ENCODE measurements at places on chromosomes 4 and X.

DNA sequence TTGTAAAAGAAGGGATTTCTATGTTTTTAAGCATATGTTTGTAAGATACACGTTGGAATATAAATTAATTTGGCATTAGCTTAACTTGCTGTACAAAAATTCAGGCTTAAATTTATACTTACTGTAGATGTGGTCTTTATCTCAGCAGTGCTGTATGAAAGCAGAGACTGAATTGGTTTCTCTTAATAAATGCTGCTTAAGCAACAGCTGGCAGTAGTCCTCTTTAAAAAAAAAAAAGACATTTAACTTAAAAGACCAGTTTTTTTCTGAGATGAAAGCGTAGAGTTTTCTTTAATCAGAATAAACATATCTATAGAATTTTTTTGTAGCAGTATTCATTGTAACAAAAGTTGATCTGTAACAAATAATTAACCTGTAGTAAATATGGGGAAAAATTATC is 124.6 kb downstream of the RAP1GDS1 start:
- no peak for DNase-seq

GRCh38 chrX:10761447-10761846 is 141.1 kb upstream of the MID1 start:
- no peak for DNase-seq

- DNase-seq, result no peak
Measured at GRCh38 chr4:89216866-89217265, 90.7 kb downstream of the GPRIN3 start.

DNA sequence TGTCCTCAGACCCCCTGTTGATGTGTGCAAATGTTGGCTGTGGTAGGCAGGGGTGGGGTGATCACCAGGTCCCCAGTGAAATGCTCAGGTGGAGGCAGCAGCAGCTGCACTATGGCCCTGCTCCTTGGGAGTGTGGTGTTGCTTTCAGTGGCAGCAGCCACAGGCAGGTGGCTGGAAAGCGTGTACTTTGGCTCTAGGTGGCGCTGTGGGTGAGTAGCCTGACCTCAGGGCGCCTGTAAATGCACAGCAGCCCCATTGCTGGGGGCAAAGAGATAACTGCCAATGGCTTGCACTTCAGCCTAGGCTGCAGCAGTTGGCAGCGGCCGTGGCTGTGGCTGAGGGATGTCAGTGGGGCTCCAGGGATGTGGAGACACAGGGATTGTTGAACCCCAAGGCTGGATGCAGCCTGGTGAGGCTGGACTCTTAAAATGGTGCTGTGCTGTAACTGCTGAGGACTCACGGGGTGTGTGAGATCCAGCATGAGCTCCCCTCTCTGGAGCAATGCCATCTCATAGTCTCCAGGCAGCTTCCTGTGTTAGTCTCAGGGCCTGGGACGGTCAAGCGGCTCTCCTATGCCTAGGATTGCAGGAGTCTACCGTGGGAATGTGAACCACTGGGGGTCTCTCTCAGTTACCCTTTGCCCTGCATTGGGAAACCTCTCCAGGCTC is 421.7 kb upstream of the HTR2C start:
- DNase-seq, result no peak

- DNase-seq, result no peak
Measured at GRCh38 chr4:10673817-10674369, 10.7 kb downstream of the CLNK start.

- DNase-seq, result no peak
Measured at GRCh38 chr4:17335371-17335770, 176.5 kb downstream of the QDPR start.

DNA sequence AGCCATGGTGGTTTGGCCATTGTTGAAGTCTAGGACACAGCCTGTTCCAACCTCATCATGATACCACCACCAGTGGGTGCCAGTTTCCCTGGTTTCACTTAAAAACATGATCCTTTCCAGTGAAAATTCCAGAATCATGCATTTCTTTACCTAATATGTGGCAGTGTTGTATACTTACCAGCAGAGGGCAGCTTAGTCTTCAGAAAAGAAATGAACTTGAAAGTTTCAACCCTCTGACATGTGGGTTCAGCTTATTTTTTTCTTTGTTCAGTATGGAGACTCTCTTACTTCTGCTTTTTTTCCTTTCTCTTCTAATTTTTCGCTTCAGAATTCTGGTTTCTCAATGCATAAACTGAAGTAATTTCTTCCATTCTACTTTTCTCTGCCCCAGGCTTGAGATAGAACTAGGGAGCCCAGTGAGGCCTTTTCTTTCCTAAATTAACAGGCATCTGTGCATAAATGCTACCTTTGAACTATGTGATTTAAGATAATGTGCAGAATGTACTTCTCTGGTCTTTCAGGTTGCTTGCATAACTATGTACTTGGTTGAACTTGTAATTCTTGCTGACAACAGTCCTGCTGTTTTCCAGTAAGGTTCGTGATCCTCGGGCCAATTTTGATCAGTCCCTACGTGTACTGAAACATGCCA is 10.7 kb downstream of the LIAS start:
- no peak for DNase-seq

- DNase-seq, result no peak
Measured at GRCh38 chr4:123386609-123387008, 10.0 kb upstream of the SPRY1 start.

DNA sequence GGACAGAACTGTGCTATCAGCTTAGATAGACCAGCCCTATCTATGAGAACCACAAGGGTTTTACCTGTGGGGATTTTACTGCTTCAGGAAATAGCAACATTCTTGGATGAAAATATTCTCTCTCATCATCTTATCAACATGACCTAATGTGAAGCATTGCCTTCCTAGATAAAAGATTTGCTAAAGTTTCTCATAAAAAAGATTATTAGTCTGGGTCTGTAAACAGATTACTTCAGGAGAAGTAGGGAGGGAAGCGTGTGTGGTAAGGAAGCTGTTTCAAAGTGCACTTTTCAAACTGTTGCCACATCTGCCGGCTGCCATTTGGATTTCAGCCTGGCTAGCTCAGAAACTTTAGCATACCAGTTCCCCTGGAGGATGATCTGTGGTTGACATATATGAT is at the start of gene NOX1:
Gene NOX1, minus strand, starts transcription at position 35 of the 400 bp plus-strand sequence. CDS start 220 bp downstream, outside the sequence.
- no peak for DNase-seq

DNA sequence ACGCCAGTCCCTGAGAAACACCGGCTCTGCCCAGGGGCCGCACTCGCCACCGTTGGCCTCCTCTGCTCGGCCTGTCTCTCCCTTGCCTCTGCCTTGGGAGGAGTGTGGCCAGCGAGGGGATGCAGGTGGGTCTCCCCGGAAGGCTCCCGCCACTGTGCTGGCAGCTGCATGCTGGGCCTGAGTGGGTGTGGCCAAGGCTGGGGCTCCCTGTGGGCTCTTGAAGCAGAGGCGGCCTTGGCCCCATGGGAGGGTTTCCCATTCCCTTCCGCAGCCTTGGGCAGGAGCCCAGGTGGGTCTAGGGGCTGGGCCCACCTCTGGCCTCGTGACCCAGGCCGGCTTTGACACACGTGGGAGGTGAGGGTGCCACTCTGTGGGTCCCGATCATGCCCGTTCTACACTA is 19.1 kb downstream of the FGFRL1 start:
- DNase-seq, result no peak

DNA sequence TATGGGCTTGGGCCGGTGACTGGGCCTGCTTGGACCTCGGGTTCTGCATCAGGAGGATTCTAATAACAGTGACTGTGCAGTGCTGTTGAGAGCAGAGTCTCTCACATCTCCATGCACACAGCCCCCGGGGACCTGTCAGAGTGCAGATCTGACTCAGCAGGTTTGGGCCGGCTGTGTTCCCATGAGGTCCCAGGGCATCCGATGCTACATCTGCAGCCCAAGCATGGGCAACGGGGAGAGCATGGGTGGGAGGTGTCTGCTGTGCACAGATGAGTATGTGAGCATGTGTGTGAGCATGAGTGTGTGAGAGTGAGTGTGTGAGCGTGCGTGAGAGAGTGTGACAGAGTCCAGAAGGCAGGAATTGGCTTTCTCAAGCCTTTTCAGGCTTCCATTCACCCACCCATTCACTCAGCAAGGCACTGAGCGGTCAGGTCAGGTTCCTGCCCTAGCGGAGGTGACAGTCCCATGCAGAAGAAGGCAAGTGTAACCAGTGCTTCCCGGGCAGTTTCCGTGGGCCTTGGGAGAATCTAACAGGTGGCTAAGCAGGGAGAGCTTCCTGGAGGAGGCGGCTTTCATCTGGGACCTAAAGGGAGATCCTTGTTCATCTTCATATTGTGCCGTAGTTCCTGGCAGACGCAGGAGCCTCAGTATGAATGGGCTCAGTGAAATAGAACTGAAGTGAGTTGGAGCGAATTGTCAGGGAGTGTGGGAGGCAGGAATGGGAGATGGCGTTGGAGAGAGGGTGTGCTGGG is 62.6 kb downstream of the SORCS2 start:
- peak; percentile 35 for DNase-seq

- DNase-seq, result no peak
Measured at GRCh38 chr4:100067255-100067654, 117.2 kb upstream of the H2AZ1 start.

Measured in psoas muscle (tissue), 8 donors.